Stimulated activated CD4-positive, alpha-beta T cell treated with anti-CD3 and anti-CD28 coated beads, Interleukin-15, amount 100 ng/mL, for 1 hour (primary cell): ENCODE measurements at places on chromosomes 5 and 9.

DNA sequence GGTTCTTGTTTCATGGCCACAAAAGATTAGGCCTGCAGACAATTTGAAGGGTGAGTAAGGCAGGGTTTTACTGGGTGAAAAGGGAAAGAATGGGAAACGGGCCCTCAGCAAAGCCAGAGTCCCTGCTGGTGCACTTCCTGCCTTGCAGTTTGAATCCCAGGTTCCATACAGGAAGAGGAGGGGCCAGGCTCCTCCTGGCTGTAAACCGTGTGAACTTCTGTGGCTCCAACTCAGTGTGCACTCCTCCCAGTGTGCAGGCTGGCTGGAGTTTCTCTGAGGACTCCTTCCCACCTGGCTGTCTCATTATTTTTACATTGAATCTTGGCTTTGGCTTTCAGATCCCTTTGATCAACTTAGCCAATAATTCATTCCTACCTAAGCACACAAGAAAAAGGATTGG lies 367.1 kb upstream of the KLF4 start:
- DNase-seq = no peak

GRCh38 chr5:57445006-57445704 lies 37.5 kb downstream of the ACTBL2 start:
- DNase-seq = no peak

DNA sequence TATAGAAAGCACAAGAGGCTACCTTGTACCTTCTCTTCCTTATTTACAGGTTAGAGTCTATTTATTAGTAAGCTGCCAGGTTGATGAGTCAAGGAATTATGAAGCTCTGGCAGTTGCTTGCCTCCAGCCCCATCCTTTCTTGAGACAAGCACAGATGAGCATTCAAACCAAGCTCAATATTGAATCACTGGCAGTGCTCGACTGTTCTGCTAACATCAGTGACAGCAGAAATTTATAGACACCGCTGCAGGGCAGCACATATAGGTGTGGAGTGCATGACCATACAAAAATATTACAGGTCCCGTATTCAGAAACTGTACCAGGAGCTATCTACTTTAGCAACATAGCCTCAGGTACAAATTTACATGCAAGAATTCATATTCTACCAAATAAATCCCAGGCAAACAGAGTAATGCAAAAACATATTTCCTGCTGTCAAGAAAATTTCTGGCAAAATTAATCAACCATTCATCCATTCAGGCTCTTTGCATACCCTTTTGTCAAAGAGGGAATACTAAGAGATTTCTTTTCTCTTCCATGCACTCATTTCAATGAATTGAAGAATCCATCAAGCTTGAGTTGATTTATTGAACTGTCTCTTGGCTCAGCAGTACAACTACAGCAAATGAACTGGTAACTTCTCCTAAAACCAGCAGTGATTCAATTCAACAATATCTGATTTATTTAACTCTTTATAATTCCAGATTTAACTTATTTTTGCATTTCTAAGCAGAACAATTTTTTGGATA lies 26.9 kb upstream of the PCA3 start:
- DNase-seq = no peak

DNA sequence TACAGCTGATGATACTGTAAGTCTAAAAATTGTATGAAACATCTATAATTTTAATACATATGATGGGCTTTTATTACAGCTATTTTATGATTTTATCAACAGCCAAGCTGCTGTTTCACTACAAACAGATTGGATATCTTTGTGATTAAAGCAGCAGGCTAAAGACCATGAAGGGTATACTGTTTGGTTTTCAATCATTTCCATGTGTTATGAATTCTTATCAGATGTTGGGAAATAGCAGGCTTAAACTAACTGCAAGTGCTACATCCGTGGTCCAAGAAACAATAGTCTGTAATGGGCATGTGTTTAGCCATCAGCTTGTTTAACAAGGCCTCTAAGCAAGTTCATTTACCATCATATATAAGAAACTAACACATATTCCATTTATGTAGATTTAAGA lies 107.5 kb downstream of the CWC27 start:
- no peak for DNase-seq

- no peak for DNase-seq
Measured at GRCh38 chr9:8244505-8245092, 445.0 kb upstream of the DMAC1 start.

DNA sequence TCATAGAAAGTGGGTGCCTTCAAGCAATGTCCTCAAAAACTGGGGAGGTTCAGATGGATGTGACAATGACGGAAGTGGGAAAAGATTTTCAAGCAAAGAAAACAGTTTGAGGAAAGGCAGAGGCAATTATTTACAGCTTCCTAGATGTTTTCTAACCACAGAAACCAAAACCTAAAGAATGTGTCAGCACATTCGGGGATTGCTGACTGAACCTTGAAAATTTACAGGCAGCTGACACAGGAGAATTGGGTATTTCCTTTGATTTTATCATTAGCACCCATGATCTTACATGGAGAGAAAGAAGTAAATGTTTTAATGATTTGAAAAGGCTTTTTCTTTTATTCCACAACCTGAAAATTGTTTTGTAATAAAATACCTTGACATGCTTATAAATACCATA lies 369.0 kb downstream of the ACTL7B start:
- no peak for DNase-seq

DNA sequence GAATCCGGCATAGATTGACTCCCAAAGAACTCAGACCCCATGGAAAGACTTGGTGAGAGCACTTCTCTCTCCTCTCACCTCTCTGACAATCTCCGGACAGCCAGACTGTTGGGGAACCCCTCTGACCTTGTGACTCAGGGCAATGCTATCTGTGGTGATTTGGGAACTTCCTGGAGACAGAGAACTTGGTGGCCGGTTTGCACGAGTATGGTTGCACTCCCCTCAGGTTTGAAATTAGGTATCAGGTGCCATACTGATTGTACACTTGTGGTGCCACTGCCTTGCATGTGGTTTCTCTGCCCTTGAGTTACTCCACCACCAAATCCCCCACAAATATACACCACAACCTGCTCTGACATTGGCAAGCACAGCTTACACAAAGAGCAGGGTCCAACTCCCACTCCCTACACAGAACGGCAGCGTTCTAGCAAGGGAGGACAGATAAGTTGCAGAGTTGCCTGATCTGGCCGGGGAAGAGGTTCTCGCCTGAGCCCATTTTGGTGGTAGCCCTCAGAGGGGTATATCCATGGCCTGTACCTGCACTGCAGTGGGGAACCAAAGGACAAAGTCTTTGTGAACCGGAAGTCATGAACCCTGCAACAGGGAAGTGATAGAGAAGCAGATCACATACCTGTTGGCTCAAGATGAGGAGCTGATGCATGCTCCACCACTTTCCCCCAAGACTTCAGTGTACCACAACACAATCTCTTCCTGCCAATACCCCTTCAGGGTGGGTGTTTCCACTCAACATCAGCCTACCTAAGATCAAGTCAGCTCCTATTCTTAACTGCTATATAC lies 255.1 kb downstream of the MCTP1 start:
- DNase-seq = no peak

- DNase-seq = no peak
Measured at GRCh38 chr5:141412854-141413539, at the start of gene PCDHGA10. Gene PCDHGA10 (plus strand): TSS chr5:141412987. CDS start chr5:141413176, 189 bp downstream.

- no peak for DNase-seq
Measured at GRCh38 chr9:115799734-115800133, 353.9 kb upstream of the PAPPA start.

- no peak for DNase-seq
Measured at GRCh38 chr9:134606951-134607731, 34.5 kb upstream of the COL5A1 start.

DNA sequence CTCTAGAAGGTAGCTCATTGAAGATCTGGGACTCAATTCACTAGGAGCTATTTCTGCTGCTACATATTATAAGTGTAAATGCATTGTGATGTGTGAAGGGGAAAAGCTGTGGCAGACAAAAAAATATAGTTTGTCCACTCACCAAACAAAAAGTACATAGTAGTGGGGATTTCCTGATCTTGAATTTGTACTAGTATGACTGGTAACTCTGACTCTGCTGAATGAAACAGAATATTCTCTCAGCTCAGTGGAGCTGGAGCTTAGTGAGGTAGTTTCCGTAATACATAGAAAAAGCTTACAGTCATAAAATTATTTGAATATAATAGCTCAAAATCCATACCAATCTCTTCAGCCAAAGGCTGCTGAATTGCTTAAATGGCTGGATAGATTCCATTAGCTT lies 455.6 kb upstream of the CD180 start:
- DNase-seq = no peak

DNA sequence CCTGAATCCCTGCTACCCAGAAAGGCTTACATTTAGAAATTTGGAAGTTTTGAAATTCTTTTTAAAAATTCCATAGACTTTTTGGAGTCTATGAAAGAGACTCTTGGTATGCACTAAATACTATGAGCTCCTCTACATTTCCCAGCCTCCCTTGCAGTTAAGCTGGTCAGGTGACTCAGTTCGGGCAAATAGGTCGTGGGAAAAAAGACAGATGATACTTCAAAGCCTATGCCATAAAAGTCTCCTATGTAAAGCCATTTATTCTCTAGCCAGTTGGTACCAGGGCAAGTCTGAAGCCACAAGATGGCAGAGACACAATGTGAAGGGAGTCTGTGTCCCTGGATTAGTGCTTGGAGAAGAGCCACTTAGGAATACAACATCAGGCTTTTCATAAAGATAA lies 101.8 kb downstream of the BOD1 start:
- DNase-seq = no peak

DNA sequence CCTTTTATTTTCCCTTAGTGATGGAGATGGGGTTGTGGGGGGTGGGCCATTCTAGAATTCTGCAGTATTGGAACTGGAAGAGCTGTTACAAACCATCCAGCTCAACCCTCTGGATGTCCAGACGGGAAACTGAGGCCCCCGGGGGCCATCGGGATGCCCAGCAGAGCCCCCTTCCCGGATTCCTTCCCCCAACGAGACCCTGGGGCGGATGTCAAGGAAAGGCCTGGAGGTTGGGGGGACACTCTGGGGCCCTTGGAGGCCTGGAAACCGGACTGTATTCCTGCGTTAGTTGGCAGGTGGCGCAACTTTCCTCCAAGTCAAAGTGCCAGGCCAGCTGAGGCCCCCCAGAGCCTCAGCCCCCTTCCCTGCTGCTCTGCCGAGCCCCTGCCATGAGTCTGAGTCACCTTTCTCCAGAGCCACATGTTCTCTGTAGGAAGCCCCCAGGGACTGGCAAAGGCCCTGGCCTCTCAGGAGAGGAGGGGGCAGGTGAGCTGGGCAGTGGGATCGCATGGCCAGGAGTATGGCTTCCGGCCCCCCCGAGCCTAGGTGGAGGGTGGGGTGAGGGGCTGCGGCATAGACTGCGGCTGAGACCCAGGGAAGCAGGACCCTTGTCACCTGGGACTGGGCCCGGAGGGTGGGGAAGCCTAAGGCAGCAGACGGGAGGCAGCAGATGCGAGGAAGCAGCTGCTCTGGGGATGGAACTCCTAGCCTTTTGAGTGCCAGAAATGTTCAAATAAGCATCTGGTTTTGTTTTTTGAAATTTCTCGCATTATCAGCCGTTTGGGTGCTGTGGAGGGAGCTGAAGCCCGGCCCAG lies 17.8 kb upstream of the FIBCD1 start:
- no peak for DNase-seq

- no peak for DNase-seq
Measured at GRCh38 chr9:136050266-136050700, 44.8 kb downstream of the NACC2 start.

- DNase-seq = no peak
Measured at GRCh38 chr5:132176521-132176945, 51.1 kb downstream of the P4HA2 start.

DNA sequence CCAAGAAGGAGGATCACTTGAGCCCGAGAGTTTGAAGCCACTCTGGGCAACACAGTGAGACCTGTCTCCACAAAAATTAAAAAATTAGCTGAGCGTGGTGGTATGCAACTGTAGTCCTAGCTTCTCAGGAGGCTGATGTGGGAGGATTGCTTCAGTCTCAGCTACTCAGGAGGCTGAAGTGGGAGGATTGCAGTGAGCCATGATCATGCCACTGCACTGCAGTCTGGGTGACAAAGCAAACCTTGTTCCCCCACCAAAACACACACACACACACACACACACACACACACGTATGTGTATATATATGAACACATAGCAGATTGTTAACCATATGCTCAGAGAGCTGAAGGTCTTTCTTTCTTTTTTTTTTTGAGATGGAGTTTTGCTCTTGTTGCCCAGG lies 157.5 kb upstream of the MAST4 start:
- DNase-seq = no peak

DNA sequence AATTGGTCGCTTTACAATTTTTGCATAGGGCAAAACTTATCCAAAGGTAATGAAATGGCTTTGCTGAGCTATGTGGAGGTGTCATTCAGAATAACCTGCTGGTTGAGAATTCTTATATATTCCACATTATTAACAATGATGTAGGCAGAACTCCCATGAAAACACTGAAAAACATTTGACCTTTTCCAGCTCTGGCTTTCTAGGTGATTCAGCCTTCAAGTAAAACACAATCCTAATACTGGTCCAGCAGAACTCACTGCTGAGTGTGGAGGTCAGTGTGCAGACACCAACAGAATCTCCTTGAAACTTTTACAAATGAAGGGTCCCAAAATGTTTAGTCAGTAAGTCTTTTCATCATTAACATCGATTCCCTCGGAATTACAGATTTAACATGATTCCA lies 162.0 kb upstream of the EFNA5 start:
- DNase-seq = no peak

- no peak for DNase-seq
Measured at GRCh38 chr9:31393240-31393639, 991.2 kb upstream of the ACO1 start.

DNA sequence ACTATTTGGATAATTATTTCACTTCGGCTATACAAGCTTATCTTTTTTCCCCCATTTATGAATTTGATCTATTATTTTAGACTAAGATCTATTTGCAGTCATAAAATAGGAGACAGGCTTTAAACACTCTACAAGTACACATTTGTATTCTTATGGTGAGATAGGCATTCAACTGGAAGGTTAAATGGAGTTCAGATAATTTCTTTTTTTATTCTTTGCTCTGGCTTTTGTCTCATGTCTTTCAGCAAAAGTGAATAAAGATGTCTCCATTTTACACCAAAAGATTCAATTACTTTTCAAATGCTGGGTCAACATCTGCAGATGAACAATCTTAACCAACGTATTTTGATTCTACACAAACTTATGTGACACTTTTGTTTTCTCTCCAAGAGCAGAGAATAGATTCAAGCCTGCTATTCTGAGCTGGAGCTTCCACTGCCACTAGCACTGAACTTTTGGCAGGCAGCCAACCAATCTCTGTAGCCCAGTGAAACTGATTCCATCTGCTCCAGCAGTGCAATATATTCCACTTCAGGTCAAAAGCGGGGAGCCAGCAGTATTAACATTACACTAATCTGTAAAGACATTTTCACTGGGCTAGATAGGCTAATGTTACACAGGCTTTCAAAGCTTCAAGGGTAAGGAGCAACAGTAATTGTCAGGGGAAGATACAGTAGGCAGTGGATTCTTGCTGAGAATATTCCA lies 452.0 kb upstream of the ZNF608 start:
- no peak for DNase-seq
